ENCODE measurements at places on chromosomes 6 and 20. TPM values are rescaled to one million over a fixed set of nuclear protein-coding genes. Genes with fewer than 3 reads are reported as not detected.

Gene MLN
- total RNA-seq = not detected

Gene RPS6KA2
- total RNA-seq = 34.9 TPM

Gene ARMH2
- total RNA-seq = not detected

Gene NHLRC1
- total RNA-seq = 3.3 TPM

Gene MTFR2
- total RNA-seq = 2.6 TPM

Gene CLVS2
- not detected for total RNA-seq

Gene TCF21
- not detected for total RNA-seq

GRCh38 chr6:151409260-151409659, 17.9 kb upstream of the ZBTB2 start:
- DNase-seq = no peak

GRCh38 chr6:98041921-98042320, 758.9 kb upstream of the MMS22L start:
- DNase-seq = no peak

DNA sequence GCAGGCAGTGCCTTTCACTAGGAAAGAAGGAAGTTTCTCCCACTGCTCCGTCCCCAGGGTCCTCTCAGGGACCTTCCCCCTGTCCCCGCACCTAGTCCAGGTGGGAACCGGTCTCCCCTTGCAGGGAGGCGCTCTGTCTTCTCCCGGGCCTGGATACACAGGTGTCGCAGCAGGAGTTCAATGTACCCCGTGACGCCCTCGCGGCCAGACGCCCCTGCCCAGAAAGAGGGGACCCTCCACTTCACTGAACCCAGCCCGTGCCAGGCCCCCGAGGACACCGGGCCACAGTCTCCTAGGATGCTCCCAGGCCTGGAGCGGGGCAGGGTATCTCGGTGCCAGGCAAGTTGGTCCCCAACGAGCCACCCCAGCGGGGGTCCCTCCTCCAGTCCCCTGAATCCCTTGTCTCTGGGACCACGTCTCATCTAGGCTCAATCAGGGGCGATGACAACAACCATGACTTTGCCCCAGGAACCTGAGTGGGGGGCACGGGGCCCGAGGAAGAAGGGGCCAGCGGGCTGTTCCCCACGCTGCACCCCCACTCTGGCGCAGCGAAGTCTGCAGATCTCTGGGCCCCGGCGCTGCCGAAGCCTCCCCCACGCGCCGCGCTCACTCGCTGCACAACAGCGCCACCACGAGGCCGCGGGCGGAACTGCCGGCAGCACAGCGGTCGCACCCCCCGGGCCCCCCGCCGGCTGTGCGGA, 103.0 kb downstream of the EDN3 start:
- DNase-seq = no peak

DNA sequence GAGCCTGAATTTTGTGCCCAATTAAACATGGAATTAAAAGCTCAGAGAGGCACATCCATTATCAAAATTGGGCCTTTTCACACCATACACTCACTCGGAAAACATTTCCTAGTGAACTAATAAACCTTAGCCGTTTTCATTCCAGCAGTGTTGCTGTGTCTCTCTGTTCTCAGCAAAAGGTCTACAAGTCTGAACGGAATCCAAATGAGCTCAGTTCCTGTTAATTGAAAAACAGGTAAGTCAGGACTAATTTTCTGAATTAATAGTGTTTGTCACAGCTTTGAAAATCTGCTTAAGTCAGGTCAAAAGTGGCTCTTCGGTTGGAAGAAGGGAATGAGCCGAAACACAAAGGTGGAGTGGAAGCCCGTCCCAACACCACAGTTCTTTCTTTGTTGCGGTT, 163.3 kb upstream of the RALGAPA2 start:
- DNase-seq = no peak

GRCh38 chr6:14616656-14617055, 499.1 kb downstream of the CD83 start:
- no peak for DNase-seq

GRCh38 chr6:34589140-34589539, 33.0 kb upstream of the SPDEF start:
- DNase-seq = no peak

DNA sequence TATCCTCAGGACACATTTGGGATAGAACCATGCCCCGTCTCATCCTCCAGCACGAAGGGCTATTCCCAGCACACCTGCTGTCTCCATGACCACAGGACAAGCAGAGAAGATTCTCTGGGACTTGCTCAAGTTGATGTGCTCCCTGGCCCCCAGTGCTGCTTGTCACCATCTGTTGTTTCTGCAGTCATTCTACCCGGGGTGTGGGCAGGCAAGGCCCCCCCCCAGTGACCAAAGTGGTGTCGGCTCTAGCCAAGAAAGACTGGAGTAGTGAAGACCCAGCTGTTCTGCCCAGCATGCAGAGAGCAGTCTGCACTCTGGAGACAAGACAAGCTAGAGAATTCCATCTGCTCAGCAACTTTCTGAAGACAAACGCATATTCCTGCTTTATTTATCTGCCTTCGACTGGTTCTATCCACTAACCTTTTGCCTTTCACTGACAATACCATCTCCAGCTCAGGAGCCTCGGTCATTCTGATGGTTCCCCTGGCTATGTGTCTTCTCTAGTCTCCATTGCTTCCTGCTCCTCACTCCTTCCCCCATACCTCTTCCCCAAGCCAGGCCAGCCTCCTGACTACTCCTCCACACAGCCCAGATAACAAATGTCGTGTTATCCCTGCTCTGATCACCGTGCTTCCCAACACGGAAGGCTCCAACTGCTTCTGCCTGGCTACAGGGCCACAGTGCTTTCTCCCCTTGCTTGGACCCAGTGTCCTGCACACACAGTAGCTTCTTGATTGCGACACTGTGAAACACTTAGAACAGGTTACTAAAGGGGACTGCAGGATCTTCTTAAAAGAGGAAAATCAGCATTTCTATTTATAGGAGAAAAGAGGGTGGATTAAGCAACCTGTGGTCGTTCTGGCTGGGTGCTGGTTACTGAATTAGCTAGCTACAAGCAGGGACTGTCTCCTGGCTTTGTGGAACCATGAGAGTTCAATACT, 86.7 kb upstream of the EMILIN3 start:
- DNase-seq = peak; percentile 40

- no peak for DNase-seq
These were observed 7.8 kb upstream of the EZR start for GRCh38 chr6:158826819-158827501.
